ENCODE measurements at places on chromosomes 12 and 14.

GRCh38 chr12:94615260-94616181 is 34.8 kb downstream of the TMCC3 start:
- DNase-seq = no peak

DNA sequence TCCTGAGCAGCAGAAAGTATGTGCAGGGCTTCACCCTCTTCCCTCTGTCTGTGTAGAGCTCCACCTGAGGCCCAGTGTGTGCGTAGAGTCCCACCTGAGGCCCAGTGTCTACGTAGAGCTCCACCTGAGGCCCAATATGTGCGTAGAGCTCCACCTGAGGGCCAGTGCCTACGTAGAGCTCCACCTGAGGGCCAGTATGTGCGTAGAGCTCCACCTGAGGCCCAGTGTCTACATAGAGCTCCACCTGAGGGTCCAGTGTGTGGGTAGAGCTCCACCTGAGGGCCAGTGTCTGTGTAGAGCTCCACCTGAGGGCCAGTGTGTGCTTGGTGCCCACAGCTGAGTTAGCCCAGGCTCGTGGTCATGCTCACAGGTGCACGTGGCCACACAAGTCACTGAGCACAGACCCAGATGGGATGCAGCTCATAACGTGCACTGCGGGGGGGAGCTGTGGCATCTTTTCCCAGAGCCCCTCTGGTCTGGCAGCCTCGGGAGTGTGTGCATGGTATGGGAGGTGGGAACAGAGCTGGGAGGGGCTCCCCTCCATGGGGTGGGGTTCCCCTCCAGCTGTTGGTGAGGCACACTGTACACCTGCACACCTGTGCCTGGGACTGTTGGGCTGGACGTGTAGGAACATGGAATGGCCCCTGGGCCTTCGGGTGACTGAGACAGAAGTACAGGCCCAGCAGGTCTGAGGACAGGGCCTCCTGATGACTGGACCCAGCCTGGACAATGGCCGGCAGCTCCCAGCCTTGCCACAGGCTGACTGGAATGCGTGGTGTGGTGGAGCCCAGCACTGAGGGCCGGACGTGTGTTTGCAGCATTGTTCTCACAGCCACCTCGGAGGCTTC is 20.1 kb downstream of the PACS2 start:
- no peak for DNase-seq

- DNase-seq = no peak
Observed at GRCh38 chr12:24478254-24478653, 470.6 kb downstream of the BCAT1 start.

- DNase-seq = no peak
Observed at GRCh38 chr12:49537752-49538509, 899 bp upstream of the KCNH3 start.

- DNase-seq = no peak
Observed at GRCh38 chr14:81452341-81453133, 52.4 kb upstream of the STON2 start.

- DNase-seq = no peak
Observed at GRCh38 chr12:98868076-98868475, 223.0 kb downstream of the APAF1 start.

DNA sequence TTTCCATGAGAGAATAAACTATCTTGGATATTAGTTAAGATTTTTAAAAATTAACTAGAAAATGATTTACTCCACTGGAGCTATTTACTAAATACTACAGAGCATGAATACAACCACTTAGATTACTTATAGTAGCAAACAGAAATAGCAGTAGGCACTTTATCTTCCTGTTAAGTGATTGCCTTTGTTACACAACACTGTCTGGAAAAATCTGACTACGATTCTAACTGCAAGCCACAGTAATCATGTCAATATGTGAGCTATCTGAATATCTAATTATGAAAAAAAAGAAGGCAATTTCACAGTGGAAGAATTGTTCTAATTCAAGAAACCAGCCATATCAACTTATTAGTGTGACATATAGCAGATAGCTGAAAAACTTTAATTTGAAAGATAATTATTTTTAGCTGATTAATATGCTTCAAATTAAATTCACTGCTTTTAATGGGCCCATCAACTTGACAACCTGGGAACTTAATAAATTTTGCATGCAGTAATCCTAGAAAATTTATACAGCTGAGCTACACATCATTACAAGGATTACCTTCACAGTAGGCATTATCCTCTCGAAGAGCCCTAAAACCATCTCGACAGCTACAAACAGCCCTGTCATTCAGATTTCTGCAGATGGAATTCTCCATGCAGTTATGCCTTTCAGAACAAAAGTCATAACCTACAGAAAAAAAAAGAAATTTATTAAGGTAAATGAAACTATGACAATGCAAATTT is 172.8 kb downstream of the NELL2 start:
- no peak for DNase-seq

DNA sequence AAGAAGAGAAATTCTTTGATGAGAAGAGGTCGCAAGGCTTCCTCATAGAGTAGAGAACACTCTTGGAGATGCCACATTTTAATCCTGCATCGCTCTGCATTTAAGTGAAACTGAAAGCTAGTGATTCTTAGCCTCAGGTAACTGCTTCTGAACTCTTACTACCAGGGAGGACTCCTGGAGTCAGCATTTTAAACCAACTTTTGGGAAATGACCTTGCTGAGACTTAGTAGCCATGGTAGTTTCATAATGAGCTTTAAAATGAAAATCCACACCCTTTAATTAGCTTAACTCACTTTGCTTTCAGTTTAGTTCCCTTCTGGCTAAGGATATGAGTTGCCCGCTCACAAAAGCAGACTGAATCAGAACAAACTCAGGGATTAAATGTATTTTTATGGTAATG is 80.3 kb downstream of the SYNE2 start:
- no peak for DNase-seq

DNA sequence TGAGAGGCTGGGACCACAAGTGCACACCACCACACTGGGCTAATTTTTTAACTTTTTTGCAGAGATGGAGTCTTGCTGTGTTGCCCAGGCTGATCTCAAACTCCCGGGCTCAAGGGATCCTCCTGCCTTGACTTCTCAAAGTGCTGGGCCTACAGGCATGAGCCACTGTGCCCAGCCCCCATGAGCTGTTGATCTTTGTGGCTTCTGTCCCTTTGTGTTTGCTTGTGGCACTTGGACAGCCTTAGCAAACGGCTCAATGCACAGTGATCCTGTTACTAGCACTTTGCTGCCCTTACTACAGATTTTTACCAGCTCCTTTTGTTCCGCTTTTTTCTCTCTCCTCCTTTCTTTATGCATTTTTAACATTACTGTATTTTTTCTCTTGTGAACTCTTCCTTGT is 25.3 kb upstream of the EVL start:
- no peak for DNase-seq

GRCh38 chr12:41459906-41460214 is 271.7 kb downstream of the PDZRN4 start:
- no peak for DNase-seq

DNA sequence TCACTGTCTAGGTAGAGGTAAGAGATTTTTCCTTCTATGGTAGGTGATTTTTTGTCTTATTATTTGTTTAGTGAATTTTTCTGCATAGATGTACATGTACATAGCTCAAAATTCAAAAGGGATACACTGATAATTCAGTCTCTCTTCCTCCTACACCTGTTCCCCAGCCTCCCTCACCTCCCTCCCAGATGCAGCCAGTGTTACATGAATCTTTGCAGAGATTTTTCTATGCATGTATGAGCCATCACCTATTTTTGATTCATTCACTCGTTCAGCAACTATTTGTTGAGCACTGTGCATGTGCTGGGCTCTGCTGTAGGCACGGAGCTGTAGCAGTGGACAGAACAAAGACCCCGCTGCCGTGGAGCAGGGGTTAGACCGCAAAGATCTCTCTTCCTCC is 218.9 kb downstream of the AACS start:
- no peak for DNase-seq

DNA sequence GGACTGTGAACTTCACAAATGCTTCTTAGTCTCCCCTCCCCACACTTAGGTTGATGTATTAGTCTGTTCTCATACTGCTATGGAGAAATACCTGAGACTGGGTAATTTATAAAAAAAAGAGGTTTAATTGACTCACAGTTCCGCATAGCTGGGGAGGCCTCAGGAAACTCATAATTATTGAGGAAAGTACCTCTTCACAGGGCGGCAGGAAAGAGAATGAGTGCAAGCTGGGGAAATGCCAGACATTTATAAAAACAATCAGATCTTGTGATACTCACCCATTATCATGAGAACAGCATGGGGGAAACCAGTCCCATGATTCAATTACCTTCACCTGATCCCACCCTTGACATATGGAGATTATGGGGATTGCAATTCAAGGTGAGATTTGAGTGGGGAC is 178.8 kb downstream of the SLC38A4 start:
- DNase-seq = no peak

GRCh38 chr14:57388067-57388466 is 2.3 kb upstream of the NAA30 start:
- DNase-seq = no peak

DNA sequence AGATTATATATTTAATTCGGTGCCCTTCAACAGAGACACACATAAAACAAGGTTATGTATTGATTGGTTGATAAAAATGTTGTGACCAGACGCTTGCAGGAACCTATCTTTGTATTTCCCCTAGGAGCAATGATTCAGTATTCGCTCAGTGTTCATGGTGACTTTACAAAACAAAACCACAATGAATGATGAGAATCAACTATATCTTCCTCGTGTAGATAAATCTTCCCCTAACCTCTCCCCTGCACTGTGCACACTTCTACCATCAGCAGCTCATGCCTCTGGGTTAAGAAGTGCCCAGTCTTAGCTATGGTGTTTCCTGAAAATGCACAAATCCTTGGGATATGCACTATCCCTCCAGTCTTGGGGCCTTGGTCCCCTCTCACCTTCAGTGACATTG is 16.3 kb downstream of the RIN3 start:
- no peak for DNase-seq

DNA sequence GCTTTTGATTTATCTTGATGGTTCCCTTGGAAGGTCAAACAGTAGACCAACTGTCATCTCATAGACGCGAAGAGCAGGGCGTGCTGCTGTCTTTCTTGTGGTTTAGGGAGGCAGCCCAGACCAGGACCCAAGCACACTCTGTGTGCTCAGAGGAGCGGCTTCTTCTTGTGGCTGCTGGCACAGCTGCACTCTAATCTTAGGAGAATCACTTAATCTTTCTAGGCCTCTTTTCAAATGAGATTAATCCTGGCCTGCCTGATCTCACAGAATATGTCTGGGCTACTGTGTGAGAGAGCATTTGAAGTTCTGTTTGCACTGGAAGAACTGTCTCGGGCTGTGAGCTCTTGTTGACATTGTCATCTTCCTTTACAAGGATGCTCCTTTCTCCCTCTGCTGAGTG is 60.0 kb upstream of the TRAF3 start:
- no peak for DNase-seq

DNA sequence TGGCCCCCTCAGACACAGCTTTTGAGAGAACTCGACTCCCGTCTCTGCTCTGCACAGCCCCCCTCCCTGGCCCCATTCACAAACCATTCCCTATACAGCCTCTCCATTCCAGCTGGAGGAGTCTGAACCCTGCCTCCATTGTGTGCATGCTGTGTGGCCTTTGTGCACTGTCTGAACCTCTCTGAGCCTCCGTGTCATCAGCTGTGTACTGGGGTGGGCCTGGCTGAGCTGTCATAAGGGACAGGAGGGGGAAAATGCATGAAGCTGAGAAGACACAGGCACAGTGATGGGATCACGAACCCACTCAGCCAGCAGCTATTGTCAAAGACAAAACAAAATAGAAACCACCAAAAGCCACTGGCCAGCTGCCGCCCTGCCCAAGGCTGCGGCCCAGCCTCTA is 130.8 kb downstream of the RFLNA start:
- DNase-seq = no peak

- no peak for DNase-seq
Observed at GRCh38 chr14:68701001-68701741, 91.7 kb downstream of the ZFP36L1 start.

GRCh38 chr12:110301065-110301806 is 20.2 kb downstream of the ATP2A2 start:
- no peak for DNase-seq

DNA sequence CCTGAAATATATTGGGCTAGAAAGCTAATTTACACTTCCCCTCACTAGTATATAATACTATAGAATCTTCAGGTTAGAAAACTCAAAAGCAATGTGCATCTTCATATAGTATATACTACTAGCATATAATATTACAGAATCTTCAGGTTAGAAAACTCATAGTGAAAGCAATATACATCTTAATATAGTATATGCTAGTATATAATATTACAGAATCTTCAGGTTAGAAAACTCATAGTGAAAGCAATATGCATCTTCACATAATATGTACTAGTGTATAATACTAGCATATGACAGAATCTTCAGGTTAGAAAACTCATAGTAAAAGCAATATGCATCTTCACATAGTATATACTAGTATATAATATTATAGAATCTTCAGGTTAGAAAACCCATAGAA is 329.6 kb downstream of the ZFP36L1 start:
- no peak for DNase-seq

GRCh38 chr12:113845900-113846674 is 120.0 kb downstream of the RBM19 start:
- DNase-seq = no peak

- no peak for DNase-seq
Observed at GRCh38 chr14:36931791-36932190, 240.6 kb downstream of the SLC25A21 start.

- no peak for DNase-seq
Observed at GRCh38 chr12:119157978-119158377, 20.8 kb upstream of the HSPB8 start.

DNA sequence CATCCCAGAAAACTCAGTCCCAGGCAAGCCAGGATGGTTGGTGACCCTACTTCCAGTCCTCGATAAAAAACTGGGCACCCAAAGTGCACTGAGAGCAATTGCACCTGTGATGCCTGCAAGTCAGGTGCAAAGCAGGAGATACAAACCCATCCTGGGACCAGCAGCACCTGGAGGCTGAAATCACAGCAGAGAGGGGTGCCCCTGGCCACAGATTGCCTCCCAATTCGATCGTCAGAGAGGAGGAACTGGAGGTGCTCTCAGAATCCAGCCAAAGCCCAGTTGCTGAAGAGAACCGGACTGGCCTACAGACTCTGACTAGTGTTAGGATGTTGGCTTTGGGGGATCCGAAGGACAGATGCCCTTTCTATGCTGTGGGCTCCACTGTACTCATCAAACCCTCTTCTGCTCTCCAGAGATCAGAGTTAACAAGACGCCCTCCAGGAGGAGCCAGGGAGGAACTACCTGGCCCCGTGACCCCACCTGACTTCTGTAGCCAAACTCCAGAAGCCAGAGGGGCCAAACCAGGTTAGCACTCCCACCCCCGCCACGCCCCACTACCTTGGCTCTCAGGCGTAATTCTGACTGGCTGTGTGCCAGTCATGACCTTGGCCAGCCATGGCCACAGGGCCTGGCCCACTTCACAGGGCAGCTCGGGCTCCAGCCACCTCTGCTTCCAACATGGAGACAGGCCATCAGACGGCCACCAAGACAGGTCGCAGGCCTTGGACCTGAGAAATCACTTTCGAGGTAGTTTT is 284.5 kb upstream of the RTL1 start:
- DNase-seq = no peak

- DNase-seq = peak; percentile 17
Observed at GRCh38 chr12:89949457-89950195, 241.0 kb upstream of the ATP2B1 start.

DNA sequence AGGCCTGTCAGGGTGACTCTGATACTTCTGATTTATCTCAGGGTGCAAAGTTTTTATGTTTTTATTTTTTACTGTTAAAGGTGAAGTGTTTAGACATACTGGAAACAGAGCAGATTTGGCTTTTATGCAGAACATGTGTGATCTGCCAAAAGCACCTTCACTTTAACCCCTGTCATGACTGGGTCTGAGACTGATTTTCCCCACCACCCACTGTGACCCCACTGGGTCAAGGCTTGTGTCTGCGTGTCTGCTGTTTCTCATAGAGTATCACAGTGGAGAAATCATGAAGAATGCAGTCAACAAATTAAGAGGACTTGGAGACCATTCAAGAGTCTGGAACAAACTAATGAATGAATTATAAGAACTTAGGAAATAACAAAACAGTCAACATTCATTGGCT is 131.2 kb downstream of the SPTSSA start:
- no peak for DNase-seq
